Activated B cell treated with CpG ODN at 0.5 μM for 24 hours (primary cell): ENCODE measurements at places on chromosomes 2 and 18. TPM values are rescaled to one million over a fixed set of nuclear protein-coding genes. Genes with fewer than 3 reads are reported as not detected.

ALK gene
- not detected in 2 replicates for total RNA-seq

PLA2R1 gene
- total RNA-seq = not detected in 2 replicates

DCC gene
- total RNA-seq = not detected in 2 replicates

UNC80 gene
- not detected in 2 replicates for total RNA-seq

TRAPPC8 gene
- total RNA-seq = 62.9 and 69.2 TPM in 2 replicates

TCF7L1 gene
- 0.07 TPM in 2 replicates for total RNA-seq

CLEC4F gene
- total RNA-seq = not detected in 2 replicates

CDH20 gene
- 0.07 TPM in 1 of 2 replicates, not detected in the other for total RNA-seq

AQP12A gene
- not detected in 2 replicates for total RNA-seq

ZEB2 gene
- total RNA-seq = 162 and 200 TPM in 2 replicates

DNER gene
- not detected in 2 replicates for total RNA-seq

PFN4 gene
- total RNA-seq = 0.34 and 0.60 TPM in 2 replicates

POTEI gene
- total RNA-seq = not detected in 2 replicates
